ENCODE measurements at places on chromosomes 12 and 14.

GRCh38 chr14:91246051-91246852 is 1.7 kb upstream of the GPR68 start:
- no peak for DNase-seq

DNA sequence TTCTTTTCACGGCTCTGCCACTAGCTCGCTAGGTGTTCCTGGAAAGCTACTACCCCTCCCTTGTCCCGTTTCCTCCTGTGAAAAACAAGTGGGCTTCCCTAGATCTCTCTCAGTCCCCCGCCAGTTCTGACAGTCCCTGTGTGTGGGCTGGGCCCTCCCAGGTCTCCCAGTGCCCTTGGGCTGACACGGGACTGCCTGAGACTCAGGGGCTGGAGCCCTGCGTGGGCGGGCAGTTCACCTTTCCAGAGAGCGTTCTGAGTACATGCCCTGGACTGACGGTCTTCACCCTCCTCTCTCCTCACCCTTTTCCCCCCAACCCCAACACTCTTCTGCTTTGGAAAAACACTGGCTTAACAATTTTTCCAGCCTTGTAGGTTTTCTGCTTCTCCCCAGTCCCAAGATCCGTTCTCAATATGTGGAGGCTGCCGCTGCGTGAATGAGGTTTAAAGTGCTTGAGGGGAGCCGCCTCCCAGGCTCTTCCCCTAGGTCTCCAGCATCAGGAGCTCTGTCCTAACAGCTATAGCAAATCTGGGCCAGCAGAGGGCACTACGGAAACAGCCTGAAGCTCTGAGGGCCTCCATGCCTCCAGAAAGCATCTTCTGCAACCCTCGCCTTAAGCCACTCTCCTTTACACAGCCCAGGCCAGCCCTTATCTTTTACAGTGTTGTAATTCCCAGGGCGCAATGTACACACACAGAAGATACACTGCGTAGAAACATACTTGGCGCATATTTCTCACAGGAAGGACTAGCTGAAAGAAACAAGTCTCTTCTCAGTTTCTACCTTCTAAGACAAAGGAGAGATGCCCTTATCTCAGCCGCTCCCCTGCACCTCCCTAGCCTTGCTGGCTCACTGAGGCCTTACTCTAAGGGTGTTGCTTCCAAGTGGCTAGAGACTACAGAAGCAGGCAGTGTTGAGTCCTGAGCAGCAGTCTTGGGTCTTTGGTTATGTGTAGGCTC is 10.4 kb upstream of the DCD start:
- DNase-seq: peak; percentile 10

GRCh38 chr12:65781681-65782269 is 42.5 kb upstream of the HMGA2 start:
- no peak for DNase-seq

GRCh38 chr14:80845856-80846255 is 95.7 kb downstream of the CEP128 start:
- DNase-seq: no peak

DNA sequence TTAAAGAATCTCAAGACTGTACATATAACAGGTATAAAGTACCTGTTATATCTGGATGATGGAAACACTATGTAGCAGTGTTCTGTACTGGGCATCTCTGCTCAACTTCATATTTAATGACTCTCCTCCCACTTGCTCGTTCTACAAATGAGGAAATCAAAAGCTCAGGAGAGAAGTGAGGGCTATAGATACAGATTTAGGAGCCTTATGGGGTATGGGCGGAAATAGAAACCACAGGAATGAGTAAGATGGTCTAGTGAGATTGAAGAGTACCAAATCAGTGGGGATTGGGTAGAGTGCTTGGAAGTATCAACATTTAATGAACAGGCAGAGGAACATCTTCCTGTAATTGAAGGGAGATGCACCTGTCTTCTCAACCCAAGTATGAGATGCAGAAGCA is 23.8 kb upstream of the POLR3B start:
- DNase-seq: no peak

DNA sequence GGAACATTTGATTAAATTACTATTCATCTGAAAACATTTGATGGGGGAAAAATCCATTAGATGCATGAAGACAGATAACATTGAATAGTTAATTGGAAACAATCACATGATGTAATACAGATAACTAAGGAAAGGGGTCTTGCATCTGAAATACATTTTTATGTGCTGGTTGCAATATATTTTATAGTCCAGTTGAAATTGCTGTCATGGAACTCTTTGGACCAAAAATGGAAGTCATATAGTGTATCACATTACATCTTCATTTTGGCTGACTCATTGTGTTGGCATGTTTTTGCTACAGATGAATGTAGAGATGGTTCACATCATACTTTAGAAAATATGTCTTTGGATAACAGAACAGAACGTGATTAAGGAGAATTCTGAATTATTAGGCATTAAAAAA is 43.0 kb upstream of the GNPNAT1 start:
- DNase-seq: peak; percentile 55

- no peak for DNase-seq
Measured at GRCh38 chr14:63565448-63565847, 22.3 kb upstream of the PPP2R5E start.

DNA sequence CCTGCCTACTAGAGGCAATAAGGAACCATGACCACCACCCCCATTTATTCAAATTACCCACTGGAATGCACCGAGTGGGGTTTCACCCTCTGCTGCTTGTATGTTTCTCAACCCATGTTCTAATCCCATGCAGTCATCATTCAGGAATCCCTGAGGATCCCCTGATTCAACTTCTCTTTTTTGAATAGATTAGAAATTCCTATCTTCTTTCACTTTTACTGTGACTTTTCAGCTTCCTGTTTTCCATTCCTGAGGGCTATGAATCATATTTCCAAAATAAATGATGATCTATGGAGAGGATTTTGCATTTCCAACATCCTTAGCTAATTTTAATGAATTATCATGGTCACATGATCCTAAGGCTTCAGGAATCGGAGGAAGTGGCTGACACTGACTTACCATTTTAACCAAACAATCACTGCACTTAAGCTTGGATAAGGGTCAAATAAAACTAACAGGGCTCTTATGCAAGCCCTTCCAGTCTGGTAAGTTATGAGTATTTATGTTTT is 19.4 kb upstream of the P2RX4 start:
- DNase-seq: peak; percentile 88

GRCh38 chr12:26245175-26245942 is 50.0 kb downstream of the SSPN start:
- no peak for DNase-seq

- DNase-seq: no peak
Measured at GRCh38 chr12:116760622-116761020, 22.5 kb downstream of the RNFT2 start.

- no peak for DNase-seq
Measured at GRCh38 chr14:74425525-74426201, 347 bp downstream of the SYNDIG1L start.

DNA sequence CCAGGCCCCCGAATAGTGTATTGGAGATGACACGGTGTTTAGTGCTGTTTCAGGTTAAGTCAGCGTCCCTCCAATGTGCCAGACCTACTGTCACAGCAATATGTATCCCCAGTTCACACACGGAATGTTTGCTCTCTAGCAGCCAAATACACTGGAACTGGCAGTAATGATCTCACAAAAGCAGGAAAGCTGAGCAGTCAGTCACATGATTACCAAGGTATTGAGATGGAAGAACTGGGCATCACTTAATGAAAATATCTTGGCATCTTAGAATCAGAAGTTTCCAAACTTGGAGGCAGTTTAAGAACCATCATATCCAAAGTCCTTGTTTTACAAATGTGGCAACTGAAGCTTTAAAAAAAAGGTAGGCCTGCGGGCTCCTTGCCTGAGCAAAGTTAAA is 23.3 kb downstream of the NINJ2 start:
- no peak for DNase-seq

- peak; percentile 22 for DNase-seq
Measured at GRCh38 chr12:78442454-78442801, 422.1 kb upstream of the SYT1 start.

GRCh38 chr12:21117995-21118394 is 13.0 kb upstream of the SLCO1B1 start:
- DNase-seq: no peak

- DNase-seq: no peak
Measured at GRCh38 chr12:129605666-129606065, 298.2 kb downstream of the TMEM132D start.

DNA sequence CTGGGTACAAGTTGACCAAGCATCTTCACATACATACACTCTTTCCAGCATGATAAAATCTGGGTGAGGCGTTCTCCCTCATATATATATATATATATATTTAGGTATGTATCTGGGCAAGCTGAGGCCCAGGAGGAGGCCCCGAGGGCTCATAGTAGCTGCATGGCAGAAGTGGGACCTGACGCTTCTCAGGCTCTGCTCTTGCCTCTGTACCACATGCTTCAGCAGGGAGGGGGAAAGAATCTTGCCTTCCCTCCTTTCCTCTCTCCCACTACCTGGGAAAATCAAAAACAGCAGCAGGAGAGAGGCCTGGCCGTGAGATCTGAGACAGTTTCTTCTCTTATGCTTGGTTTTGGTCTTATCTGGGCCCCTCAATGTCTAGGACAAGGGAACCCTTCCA is 9.2 kb downstream of the PPP1R1A start:
- no peak for DNase-seq

DNA sequence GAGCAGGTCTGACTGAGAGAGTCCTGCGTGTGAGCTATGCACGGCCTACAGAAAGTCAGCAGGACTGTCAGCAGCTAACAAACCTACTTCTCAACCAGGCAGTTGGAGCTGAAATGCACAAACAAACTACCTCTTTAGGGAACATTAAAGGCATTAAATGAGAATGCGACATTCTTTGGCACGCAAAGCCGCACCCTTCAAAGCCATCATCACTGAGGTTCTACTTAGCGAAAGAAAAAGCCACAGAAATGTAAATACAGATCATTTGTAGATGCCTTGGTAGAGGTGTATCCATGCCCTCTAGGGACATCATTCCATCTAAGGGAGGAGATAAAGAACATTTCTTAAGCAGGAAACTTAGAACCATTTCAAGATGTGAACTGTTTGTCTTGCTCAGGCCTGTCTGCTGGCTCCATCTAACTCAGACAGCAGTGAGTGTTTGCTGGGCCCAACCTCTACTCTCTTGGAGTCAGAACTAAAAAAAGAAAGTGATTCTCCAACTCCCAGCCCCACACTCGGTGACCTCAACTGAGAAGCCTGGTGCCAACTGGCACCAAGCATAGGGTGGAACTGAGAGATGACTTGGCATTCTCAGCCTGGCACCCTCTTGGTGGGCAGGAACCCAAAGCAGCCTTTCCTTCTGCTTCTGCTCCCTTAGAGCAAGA is 63.5 kb upstream of the MBIP start:
- DNase-seq: no peak

DNA sequence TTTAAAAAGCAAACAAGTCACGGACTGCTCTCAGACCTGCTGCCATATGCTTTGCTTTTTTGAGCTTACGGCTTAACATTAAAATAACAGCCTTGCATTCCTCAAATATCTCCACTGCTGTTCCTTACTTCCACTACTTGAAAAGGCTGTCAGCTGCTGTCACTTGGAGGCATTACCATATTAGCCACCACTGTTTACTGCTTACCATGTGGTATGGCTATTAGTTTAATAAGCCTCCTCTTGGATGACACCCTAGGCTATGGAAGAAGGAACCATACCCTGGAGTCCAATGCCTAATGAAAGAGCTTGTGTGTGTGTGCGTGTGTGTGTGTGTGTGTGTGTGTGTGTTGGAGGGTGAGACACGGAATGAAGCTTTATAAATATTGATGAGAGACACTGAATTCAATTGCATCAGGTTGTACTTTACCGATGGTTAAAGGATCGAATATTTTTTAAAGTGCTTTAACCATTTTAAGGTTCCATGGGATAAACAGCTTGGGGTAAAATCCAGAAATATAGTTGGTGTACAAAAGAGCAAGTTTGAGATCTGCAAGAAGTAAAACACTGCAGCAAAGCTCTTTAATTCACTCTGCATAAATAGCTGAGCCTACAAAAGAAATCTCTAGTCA is 174.5 kb downstream of the TTC7B start:
- no peak for DNase-seq

- DNase-seq: no peak
Measured at GRCh38 chr12:21992823-21993222, 51.6 kb upstream of the ABCC9 start.

DNA sequence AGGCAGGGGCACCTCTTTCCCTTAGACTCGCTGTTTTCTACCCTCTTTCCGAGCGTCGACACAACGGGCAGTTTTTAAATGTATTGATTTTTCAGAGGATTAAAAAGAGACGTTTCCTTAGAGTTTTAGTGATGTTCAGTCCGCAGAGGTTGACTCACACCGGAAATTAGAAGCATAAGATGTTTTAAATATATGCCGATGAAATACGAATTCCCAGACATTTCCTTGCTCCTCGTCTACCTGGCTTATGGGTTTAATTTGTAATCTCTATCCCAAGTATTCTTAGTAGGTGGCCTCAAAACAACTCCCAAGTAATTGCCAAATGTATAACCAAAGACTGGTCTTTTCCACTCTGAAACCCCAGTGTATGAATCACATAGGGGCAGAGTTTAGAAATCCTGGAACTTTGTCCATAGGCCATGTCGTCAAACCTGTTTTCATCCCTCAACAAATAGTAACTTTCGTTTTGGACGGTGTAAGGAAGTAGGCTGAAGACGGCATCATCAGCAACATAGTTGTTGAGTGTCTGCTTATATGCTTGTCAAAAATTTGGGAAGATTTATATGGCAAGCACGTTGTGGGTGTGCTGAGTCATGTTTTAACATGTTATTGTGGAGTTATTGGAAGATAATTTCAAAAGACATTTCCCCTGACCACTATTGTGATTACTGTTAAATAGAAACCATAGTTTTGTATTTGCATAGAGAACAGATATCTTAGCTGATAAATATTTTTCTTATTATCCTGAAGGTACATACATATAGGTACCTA is 824 bp downstream of the TBK1 start:
- peak; percentile 72 for DNase-seq
